ENCODE measurements at places on chromosomes 16 and 17. TPM values are rescaled to one million over a fixed set of nuclear protein-coding genes. Genes with fewer than 3 reads are reported as not detected.

DNA sequence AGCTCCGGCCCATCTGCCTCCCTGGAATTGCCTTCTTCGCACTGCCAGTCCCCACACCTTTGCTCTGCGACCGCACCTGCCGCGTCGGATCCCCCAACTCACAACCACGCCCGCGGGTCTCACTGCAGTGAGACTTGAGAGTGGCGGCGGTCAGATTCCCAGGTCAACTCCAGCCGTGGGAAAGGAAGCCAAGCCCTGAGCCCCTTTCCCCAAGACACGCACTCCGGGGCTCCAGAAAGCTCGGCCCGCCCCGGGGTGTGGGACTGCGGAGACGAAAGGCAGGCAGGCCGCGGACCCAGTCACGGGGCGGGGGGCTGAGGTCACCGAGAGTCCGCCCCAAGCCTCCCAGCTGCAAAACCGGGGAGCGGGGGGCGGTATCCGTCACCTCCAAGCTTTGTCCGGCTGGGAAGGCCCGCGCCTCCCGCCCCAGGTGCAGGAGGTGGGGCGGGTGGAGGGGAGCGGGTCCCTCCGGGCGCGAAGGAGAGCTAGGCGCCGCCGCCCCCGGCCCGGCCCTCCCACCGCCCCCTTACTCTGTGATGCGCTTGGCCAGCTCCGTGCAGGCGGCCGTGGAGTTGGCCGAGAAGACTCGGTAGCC, 615 bp downstream of the PRPSAP1 start:
- peak; percentile 81 for DNase-seq

- DNase-seq, result no peak
These were observed 13.4 kb downstream of the RTN4RL1 start for GRCh38 chr17:2011411-2012371.

DNA sequence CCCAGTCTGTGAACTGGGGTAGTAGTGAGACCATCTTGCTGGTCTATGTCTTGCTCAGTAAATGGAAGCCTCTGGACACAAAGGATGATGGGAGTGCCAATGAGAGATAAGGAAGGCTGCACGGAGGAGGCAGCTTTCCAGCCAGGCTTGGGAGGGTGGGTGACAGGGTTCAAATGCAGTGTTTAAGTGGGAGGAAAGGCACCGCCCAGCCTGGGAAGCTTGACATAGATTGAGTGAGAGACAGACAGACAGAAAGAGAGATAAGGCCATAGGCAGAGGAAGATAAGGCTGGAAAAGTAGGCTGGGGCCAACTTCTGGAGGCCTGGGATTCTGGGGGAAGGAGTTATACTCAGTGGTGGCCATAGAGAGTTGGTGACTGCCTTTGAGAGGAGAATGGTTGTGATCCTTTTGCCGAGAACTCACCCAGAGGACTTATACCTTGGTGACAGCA, 7.2 kb upstream of the COL1A1 start:
- DNase-seq, result no peak

DNA sequence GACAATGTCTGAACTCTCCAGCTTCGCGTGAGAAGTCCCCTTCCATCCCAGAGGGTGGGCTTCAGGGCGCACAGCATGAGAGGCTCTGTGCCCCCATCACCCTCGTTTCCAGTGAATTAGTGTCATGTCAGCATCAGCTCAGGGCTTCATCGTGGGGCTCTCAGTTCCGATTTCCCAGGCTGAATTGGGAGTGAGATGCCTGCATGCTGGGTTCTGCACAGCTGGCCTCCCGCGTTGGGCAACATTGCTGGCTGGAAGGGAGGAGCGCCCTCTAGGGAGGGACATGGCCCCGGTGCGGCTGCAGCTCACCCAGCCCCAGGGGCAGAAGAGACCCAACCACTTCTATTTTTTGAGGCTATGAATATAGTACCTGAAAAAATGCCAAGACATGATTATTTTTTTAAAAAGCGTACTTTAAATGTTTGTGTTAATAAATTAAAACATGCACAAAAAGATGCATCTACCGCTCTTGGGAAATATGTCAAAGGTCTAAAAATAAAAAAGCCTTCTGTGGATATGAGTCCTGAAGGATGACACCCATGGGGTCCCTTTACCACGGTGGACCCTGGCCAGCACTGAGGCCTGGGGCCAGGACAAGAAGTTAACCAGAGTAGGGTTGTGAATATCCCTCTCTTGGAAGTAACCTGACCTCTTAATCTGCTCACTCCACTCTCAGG, 10.5 kb upstream of the ITGAD start:
- DNase-seq, result peak; percentile 88

GRCh38 chr17:30393491-30393890, 14.8 kb downstream of the CPD start:
- no peak for DNase-seq

DNA sequence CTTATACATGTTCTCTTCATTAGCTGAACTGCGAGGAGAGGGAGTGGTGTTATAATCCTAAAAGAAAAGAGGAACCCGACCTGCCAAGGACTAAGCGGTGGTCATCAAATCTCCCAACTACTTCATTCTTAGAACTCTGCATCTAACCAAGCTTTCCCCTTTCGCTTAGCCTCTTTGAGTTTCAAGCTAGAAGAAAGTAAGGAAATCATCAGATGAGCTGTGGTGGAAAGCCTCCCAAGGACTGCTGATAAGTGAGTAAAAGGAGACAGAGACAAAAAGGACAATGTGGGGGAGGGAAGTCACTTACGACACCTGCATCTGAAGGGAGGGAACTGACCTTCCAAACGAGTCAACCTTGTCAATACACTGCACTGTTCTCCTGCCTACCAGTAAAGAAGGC, 121.3 kb downstream of the TRIM37 start:
- DNase-seq, result no peak

GRCh38 chr16:85761861-85762260, 11.0 kb upstream of the C16orf74 start:
- DNase-seq, result no peak

GRCh38 chr17:8152112-8152775, at the start of gene PER1:
PER1 (minus strand) TSS chr17:8152404; CDS start chr17:8150706, 1,698 bp downstream.
- DNase-seq, result peak; percentile 99

DNA sequence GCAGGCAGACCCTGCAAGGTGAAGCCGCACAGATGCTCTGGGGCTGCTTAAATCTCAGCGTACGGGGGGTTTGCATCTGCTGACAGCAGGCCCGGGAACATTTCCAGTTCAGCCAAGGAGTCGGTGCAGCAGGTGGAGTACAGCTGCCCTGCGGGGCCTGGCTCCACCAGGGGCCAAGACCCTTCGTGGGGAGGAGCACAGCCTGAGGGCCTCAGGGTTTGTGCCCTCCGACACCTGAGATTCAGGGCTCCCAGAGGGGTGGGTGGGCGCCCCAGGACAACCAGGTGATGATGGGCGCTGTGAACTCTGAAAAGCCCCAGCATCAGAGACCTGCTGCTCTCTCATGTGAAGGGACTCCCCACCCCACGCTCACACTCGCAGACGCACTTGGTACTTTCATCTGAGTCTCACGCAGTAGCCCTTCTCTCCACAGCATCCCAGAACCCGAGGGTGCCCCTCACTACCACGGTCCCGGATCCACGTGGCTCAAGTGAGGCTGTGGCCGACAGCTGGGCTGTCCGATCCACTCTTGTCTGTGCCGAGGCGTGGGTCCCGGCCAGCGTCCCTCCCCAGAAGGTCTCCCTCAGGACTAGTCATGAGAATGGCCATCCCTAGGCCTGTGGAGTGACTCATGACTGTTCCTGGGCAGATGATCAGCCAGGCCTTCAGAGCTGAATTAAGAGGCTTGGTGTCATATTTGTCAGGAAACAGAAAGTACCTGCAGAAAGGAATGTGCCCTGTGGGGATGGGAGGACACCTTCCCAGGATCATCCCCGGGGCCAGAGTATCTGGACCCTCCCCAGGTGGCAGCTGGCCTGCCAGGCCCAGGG, 29.6 kb downstream of the ACSF3 start:
- peak; percentile 68 for DNase-seq

DNA sequence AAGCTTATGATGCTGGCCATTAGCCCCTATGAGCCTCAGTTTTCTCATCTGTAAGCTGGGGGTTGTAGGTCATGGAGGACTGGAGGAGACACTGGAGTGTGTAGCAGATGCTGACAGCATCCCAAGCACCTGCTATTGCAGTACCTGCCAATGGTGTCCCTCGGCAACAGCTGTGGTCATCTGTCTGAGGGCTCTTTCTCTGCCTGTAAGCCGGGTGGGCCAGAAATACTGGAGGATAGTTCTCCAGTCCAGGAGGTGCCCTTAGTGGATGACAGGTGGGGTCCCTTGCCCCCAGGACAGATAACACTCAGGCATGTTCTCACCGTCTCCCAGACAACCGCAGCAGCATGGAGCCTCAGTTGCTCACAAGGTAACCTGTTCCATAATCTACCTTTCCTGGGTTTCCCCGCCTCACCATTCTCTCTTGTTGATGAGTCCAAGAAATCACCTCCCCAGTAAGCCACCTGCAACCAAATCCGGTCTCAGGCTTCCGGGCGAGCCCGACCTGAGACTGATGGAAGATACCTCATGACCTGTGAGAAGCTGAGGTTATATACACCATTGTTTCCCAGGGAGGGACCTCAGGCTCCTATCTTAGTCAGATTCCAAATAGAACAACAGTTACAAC, 23.8 kb downstream of the NLRP1 start:
- DNase-seq, result no peak

- no peak for DNase-seq
These were observed 11.5 kb upstream of the KRT38 start for GRCh38 chr17:41452281-41452680.

DNA sequence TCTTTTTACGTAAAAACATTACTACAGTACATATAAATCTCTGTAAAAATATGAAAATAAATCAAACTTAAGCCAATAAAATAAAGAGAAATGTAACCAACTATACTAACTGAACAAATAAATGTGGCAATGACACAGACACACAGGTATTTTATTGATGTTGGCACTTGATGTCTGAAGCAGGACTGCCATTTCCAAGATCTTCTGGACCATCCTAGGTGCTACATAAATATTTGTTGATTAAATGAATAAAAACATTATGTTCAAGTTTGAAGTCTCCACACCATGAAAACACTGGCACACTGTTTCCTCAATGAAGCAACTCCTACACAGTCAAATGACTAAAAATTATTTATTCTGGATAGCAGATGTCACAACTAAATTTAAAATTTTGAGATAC, 106.9 kb downstream of the NCOR1 start:
- DNase-seq, result no peak

GRCh38 chr17:7825206-7825990, 8.6 kb upstream of the KDM6B start:
- no peak for DNase-seq

- DNase-seq, result no peak
These were observed 26.3 kb upstream of the GAS7 start for GRCh38 chr17:10224582-10225195.

DNA sequence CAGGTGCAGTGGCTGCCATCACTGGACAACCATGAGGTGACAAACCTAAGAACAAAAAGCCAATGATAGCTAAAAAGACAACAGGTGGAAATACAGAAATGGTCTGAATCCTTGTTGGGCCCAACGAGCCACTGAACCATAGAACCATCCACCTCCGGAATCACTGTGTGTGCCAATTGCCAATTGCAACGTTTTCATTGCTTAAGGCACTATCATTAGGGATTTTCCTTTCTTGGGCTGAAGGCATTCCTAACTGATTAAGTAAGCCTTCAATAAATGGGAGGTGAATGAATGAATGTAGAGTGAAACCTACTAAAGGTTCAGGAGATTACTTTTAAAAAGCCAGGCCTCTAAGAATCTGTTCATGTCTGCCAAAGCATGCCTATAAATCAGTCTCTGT, 3.6 kb downstream of the USP31 start:
- DNase-seq, result no peak

DNA sequence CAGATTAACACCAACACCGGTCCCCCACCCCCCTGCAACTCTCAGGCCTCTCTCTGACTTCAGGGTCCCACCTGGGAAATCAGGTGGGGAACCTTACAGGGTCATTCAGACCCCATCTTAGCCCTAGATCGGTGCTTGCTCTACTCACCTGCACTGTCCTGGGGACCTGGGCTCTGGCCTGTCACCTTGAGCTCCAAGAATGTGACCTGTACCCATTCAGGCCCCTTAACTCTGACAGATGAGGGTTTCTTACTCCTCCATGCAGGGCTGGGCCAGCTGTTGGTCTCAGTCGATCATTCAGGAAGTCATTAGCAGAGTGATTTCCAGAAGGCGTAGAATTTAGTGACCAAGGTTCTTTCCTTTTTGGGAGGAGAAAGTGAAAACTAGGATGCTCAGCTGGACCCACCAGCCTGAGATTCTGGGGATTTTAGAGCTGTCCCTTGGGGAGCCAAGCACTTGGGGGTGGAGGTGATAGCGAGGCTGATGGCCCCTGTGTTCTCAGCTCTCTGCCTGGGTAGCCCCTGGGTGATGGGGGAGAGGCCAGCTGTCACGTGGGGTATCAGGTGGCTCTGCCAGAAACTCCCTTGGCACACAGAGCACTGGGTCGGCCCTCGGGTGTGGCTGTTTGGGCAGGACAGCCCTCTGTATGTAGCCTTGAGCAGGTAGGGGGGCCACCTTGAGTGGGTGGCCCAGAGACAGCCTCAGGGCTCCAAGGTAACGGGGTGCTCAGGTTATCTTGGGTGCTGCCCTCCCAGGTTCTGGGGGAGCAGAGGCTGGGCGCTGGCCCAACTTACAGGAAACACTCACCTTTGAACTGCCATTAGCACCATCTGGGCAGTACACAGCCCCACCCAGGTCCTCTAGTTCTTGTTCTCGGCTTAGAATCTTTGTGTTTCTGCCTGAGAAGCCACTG, 724 bp downstream of the MVP start:
- DNase-seq, result no peak

DNA sequence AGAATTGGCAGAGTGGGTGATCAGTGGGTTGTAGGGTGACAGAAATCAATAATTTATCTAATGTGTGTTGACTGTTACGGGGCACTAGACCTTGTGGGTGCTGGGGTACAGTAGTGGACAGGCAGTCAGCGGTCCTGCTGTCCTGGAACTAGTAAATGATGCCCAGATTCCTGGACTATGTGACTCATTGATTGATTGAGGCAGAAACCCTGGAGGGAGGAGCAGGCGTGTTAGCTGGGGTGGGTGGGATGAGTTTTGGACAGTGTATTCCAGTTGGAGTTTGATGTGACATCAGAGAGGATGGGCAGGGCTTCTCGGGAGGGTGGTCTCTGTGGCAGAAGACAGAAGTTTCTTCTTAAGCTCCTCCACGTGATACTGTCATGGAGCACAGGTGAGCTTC, 24.4 kb downstream of the PRMT7 start:
- no peak for DNase-seq

GRCh38 chr16:84294117-84294516, 561 bp upstream of the WFDC1 start:
- DNase-seq, result no peak

DNA sequence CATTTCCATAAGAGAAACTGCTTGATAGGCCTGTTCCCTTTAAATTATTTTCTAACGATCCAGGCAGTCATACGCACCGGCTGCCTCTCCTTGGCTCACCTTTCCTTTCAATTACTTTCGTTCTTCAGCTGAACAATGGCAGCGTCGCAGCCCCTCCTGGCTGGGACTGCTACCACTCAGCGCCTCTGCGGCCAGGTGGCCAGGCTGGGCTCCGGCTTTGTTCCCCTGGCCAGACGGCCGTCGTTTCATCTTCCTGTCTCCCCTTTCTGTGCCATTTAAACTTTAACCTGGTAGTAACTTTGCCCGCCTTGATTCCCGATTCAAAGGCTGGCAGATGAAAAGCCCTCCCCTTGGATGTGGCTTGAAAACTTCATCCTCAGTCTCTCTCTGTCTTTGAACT, 79.0 kb downstream of the C16orf78 start:
- peak; percentile 68 for DNase-seq

The PGAP6 gene
- total RNA-seq, result 28.9 TPM

The CAVIN1 gene
- 733 TPM for total RNA-seq

The KRTAP9-2 gene
- not detected for total RNA-seq

The OR1E1 gene
- not detected for total RNA-seq

The HOXB5 gene
- 2.8 TPM for total RNA-seq

The SSTR5 gene
- not detected for total RNA-seq

The ZNF750 gene
- total RNA-seq, result not detected

The TP53TG3F gene
- total RNA-seq, result not detected

The MT4 gene
- total RNA-seq, result not detected

The COX11 gene
- 46.1 TPM for total RNA-seq

Data from posterior vena cava (tissue), 2 donors.